ENCODE measurements at places on chromosomes 11 and 22. TPM values are rescaled to one million over a fixed set of nuclear protein-coding genes. Genes with fewer than 3 reads are reported as not detected.

DNA sequence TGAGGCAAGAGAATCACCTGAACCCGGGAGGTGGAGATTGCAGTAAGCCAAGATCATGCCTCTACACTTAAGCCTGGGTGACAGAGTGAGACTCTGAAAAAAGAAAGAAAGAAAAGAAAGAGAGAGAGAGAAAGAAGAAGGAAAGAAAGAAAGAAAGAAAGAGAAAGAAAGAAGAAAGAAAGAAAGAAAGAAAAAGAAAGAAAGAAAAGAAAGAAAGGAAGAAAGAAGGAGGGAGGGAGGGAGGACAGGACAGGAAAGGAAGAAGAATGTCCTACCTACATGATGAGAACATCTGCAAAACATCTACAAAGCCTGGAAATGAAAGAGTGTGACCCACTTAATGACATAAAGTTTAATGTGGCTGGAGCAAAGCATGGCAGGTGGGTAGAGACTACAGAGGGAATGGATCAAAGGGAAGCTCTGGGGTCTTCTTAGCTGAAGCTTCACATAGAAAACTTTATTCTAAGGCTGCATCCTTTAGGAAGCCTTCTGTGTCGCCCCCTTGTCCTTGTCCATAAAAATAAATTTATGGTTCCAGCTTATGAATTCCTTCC, 112.3 kb upstream of the ASPHD2 start:
- no peak for DNase-seq

DNA sequence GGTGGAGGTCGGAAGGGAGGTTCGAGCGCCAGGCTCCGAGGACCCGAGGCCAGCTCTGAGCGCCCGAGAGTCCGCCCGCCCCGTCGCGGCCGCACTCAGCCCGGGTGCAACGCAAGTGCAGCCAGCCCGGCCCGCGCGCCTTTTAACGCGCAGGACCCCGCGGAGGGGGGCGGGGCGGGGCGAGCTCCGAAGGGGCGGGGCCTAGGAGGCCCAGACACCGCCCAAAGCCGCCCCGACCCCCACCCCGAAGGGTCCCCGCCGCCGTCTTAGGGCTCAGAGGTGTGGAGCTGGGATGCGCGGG, at the start of gene PHOX2A:
TSS of gene PHOX2A (minus strand) at position 117 of the 301 bp plus-strand sequence. CDS start 172 bp downstream, outside the sequence.
- no peak for DNase-seq

Gene CALCA
- total RNA-seq = not detected

Gene KCNJ1
- total RNA-seq = 0.07 TPM

DNA sequence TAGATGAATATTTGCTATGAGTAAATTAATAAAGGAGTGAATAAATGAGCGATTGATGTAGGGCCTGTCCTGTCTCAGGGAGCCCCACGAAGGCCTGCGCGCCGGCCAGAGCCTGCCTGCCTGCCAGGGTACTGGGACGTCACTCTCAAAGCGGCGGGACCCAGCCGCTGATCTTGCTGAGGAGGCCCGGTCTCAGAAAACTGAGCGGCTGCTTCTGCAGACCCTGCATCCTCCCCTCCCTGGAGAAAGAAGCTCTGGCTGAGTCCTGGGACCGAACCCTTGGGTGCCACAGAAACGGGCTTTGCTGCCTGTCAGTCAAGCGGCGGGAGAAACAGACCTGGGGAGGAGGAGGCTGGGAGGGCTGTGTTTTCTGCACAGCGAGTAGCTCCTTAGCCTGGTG, 91.6 kb upstream of the B3GAT1 start:
- no peak for DNase-seq

Gene CCDC15
- total RNA-seq = 0.25 TPM

DNA sequence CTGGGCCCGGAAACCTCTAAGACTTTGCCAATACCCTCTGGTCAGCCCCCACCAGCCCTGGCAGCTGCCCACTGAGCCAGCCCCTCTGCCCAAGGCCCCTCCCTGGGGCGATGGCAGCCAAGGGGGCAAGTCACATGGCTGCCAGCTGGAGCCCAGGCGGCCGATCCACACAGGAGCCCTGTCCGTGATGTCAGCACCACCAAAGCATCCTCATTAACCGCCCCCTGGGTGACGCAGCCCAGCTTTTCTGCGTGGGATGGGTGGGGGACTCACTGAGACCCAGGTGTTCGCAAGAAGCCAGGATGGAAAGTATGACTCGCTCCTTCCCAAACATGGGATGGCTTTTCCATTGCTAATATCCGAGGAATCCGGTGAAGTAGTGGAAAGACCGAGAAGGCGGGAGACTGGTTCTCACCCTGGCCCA, 46.6 kb upstream of the WNT7B start:
- DNase-seq = peak; percentile 15

Gene C11orf97
- total RNA-seq = not detected

- no peak for DNase-seq
Observed at GRCh38 chr11:45949992-45950407, 27.5 kb downstream of the LARGE2 start.

GRCh38 chr11:113553915-113554314, 78.7 kb upstream of the DRD2 start:
- no peak for DNase-seq

Gene KCNQ1OT1
- total RNA-seq = 0.35 TPM

DNA sequence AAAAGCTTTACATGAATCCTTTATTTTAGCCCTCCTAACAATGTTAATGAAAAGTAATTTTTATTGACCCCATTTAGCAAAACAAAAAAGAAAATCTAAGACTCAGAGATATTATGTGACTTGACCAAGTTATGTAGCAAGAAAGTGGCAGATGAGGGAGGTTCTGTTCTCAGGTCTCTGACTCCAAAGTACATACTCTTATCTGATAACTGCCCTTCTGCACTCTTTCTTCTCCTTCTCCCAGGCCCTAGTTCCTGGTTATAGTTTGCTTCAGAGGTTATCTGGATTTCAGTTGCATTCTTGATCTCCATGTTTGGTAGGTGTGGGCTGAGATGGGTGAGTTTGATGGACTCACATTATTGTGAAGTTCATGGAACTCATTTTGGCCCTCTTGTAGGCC, 4.5 kb downstream of the OR9Q2 start:
- no peak for DNase-seq

DNA sequence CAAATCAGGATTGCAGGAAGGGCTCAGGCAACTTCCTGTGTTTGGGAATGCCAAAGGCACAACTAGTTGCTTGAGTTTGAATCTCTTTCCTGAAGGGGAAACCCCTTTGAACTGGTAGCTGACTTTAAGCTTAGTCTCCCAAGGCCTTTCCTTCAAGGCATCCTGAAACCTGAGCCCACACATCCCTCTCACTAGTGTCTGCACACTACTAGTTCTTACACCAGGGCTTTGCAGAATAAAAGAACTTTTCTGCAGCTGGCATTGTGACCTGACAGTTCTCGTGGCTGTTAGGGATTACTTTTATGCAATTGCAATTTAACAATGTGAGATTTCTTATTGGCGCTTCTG, 95.4 kb downstream of the EXT2 start:
- DNase-seq = no peak

- no peak for DNase-seq
Observed at GRCh38 chr11:104146421-104146820, 17.5 kb downstream of the PDGFD start.

Gene CCDC116
- not detected for total RNA-seq

Gene CABP4
- 0.64 TPM for total RNA-seq

GRCh38 chr11:12901874-12902481, 107.1 kb upstream of the RASSF10 start:
- DNase-seq = no peak

Gene INS
- not detected for total RNA-seq

Gene ESAM
- 40.5 TPM for total RNA-seq

- no peak for DNase-seq
Observed at GRCh38 chr11:74221816-74222215, 50.7 kb downstream of the PPME1 start.

Measured in left ventricle myocardium superior (tissue), 1 donor.